ENCODE measurements at places on chromosomes 12 and 14.
A peak's percentile ranks its signal among the peaks of the same experiment; 100 is the strongest.

DNA sequence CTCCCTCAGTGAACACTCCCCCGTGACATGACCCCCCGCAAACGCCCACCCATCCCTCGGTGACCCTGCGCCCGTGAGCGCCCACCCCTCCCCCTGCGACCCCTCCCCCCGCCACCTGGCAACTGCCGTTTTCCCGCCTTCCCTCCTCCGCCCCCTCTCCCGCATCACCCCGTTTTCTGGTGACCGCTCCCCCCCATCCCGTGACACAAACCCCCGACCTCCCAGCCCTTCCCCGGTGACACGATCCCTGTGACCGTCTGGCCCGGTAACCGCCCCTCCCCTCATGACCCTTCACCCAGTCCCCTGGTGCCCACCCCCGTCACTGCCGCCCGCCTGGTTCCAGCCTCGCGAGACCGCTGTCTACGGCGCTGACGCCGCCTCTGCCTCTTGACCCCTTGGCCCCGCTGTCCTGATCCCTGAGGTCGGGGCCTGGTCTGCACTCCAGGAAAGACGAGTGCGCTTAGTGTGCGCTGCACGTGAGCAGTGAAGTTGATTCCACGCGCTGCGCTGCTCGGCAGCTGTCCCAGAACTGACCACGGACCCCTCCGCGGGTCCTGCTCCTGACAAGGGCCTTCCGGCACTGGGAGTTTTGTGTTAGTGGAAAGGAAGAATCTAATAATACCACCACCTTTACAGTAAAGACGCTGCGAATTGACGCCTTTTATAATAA is 59.4 kb downstream of the DDX51 start:
- peak; percentile 94 for DNase-seq

- DNase-seq, result no peak
Measured at GRCh38 chr14:24343795-24344660, 4.2 kb upstream of the RIPK3 start.

DNA sequence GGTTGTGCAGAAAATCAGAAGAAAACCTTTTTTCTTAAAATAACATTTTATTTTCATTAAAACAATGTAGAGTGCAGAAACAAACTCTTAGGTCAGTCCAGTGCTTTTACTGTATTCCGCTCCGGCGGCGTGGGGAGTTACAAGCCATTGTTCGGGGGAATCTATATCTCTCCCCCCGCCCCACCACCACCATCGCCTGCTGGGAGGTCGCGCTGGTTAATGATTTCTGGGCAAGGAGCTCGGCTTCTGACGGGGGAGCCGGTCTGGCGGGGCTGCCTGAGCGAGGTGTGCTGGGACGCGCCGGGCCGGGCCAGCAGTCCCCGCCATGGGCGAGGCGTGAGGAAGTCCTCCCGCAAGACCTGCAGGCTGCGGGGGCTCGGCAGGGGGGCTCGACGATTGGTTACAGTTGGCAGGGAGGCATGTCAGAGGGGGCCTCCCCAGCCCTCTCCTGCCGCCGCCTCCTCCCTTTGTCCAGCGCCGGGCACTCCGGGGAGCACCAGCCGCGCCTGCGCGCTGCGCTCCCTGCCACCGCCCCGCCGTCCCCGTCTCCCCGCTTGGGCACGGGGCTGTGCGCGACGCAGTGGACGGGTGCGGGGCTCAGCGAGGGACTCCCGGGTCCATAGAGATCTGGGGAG is 1.0 kb upstream of the DUSP6 start:
- DNase-seq, result peak; percentile 91

DNA sequence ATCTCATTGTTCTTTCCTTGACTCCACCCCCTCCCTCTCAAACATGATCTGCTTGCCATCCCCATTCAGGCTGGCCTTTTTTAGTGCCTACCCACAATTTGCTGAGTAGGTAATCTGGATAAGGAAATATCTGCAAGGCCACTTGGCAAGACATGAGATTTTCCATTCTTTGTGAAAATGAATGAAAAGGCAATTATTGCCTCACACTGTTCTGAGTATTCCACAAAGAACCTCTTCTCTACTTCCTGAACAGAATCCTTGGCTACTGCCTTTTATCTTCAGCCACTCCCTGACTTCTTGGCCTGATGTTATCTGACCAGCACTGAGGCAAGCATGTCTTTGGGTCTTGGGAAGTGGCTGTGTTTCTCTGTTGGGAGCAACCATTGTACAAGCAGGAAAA is 263.2 kb upstream of the ATP2B1 start:
- DNase-seq, result no peak

GRCh38 chr14:67411370-67411769 is 595 bp downstream of the PLEK2 start:
- DNase-seq, result no peak

DNA sequence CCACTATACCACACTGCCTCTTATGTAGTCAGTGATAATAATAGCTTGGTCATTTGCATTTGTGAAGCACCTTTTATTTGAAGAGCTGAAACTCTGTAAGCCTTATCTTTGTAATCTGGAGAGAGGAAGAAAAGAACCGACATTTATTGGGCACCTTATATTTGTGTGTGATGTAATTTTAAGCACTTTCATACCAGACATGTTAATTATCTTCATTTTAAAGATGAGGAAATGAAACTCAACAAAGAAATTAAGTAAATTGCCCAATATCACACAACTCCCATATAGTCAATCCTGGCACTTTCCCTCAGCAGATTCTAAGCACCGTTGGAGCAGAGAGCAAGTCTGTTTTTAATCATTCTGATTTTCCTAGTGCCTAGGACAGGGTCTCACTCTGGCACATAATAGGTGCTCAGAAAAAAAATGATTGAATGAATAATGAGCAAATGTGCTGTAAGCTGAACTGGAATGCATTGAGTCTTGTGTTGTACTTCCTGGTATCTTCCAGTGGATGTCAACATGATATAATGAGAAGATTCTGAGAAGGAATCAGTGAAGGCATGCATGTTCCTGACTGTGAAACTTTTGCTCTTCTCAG is 418.9 kb downstream of the ZFP36L1 start:
- DNase-seq, result no peak

GRCh38 chr14:104195878-104196277 is 57.5 kb downstream of the KIF26A start:
- DNase-seq, result no peak

- DNase-seq, result no peak
Measured at GRCh38 chr12:111409403-111409779, 3.7 kb downstream of the SH2B3 start.

- DNase-seq, result no peak
Measured at GRCh38 chr14:53880761-53881160, 75.9 kb downstream of the BMP4 start.

GRCh38 chr14:86091811-86092210 is 561.9 kb downstream of the FLRT2 start:
- no peak for DNase-seq

- no peak for DNase-seq
Measured at GRCh38 chr12:94768398-94769046, 118.2 kb upstream of the TMCC3 start.
